IPS DF 6.9 (cell line): ENCODE measurements at places on chromosomes 6 and 20.

DNA sequence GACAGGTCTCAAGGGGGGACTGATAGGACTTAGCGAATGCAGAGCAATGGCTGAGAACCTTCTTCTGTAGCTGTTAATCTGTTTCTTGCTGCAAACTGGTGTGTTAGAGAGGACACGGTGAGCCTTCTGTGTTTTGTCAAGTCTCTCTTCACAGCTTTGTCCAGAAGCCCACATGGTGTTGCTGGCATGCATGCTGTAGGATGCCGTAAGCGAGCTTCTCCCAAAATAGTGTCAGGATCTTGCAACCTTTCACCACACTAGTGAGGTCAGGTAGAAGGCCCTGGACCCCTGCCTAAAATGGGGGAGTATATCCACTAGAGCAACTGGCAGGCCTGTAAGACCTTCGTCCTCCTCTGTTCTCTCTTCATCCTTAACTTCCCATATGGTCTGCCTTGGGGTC lies 51.9 kb upstream of the GLP1R start:
- DNase-seq = no peak

- no peak for DNase-seq
Measured at GRCh38 chr6:166419717-166420116, 37.0 kb upstream of the MPC1 start.

- no peak for DNase-seq
Measured at GRCh38 chr20:23159256-23159946, 73.3 kb upstream of the CD93 start.

DNA sequence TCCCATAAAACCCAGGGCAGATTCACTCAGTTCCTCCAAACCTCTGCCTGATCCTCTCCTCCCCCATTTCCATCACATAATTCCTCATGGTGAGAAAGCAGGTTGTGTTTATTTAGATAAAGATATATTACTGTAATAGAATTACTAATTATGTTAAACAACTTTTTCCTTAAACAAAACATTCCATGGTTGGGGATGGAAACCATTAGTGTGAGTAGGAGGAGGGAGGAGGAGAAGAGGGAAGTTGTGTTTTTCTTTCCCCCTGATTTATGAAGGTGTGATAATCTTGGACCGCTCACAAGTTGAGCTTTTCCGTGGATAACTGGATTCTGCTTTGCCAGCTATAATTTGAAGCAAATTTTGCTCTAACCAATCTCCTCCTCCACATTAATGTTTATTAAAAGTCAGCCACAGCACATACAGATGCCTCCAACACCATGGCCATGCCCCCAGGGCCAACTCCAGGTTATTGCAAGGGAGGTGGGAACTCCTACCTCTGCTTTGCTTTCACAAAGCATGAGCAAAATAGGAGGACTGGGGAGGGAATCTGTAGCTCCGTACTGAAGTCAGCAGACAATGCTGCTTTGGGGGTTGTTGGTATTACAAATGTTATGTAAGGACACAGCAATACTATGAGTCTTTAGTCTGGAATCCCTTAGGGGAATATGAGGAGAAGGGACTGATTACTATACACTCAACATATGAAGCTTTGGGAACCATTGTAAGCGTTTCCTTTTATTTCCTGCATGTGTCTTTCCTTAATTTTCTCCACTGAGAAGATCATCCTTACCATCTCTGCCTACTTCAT lies 542.0 kb downstream of the DHX35 start:
- DNase-seq = no peak

- no peak for DNase-seq
Measured at GRCh38 chr20:47198254-47198671, 158.2 kb downstream of the ZMYND8 start.

DNA sequence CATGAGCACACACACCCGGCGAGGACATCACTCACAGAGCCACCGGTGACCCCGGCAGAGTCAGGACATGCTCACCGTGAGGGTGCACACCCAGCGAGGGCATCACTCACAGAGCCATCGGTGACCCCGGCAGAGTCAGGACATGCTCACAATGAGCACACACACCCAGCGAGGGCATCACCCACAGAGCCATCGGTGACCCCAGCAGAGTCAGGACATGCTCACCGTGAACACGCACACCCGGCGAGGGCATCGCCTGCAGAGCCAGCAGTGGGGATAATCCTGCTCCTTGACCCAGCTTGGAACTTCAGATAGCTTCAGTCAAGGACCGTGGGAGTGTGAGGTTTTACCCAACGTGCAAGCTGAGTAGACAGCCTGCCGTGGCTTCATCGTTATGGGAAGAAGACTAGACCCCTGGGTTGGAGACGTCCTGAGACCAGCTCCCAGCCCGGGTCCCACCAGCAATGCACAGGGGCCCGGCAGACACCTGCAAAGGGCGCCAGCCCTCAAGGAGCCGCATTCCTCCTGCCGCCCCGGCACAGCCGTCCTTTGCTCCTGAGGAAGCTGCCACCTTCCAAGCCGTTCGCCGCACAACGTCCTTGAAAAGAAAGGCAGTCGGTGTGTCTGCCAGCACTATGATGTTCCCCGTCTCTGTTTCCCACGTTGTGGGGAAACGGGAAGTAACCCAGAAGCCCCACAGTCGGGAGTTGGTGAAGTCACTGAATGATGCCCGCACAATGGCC lies 192.3 kb downstream of the DLL1 start:
- no peak for DNase-seq

DNA sequence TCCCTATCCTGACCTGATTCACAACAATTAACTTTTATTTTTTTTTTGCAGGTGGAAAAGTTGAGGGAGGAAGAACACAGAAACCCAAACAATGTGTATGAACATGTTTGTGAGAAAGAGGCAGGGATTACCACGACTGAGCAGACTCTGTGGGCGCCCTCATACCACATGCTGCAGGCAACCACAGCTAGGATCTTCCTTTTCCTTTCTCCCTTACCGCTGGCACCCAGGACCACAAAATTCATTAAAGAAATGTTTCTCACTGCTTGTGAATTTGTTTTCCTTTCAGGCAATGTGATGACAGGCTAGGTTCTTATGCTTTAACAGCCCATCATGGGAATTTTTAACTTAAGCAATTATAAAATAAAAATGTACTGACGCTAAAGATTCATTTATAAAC lies 287.1 kb downstream of the GMDS start:
- no peak for DNase-seq

GRCh38 chr6:72418495-72418894 lies 203.4 kb upstream of the KCNQ5 start:
- no peak for DNase-seq

GRCh38 chr6:23316131-23316530 lies 746.8 kb downstream of the HDGFL1 start:
- DNase-seq = no peak

- DNase-seq = no peak
Measured at GRCh38 chr6:119735530-119735929, 386.0 kb upstream of the MAN1A1 start.

GRCh38 chr6:135066397-135066796 lies 11.8 kb upstream of the HBS1L start:
- no peak for DNase-seq

- DNase-seq = no peak
Measured at GRCh38 chr20:46342451-46343347, 34.4 kb upstream of the CDH22 start.

DNA sequence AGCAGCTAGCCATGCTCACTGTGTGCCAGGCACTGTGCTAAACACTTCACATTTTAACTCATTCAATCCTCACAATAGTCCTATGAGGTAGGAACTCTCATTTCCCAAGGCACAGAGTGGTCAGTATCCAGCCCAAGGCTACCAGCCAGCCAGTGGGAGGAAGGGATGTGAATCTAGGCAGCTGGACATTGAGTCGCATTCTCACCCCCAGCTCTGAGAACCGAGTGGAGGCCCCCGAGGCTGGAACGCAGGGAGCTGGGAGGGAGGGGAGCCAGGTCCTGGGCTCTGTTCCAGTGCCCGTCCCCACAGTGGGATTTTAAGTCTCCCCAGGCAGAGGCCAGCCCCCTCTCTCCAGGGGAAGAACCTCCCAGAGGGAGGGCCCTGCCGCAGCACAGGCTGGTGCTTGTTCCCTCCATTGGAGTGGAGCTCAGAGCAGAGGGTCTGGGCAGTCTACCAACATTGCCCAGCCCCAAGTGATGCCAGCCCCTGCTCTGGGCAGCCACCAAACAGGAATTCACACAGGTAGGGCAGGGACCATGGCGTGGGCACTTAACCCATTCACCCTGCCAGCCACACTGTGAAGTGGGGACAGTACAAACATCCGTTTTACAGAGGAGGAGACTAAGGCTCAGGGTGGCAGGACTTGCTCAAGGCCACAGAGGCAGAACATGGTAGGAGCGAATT lies 131.3 kb downstream of the CEBPB start:
- DNase-seq = no peak

GRCh38 chr20:62242176-62242575 lies 3.9 kb downstream of the OSBPL2 start:
- DNase-seq = no peak

DNA sequence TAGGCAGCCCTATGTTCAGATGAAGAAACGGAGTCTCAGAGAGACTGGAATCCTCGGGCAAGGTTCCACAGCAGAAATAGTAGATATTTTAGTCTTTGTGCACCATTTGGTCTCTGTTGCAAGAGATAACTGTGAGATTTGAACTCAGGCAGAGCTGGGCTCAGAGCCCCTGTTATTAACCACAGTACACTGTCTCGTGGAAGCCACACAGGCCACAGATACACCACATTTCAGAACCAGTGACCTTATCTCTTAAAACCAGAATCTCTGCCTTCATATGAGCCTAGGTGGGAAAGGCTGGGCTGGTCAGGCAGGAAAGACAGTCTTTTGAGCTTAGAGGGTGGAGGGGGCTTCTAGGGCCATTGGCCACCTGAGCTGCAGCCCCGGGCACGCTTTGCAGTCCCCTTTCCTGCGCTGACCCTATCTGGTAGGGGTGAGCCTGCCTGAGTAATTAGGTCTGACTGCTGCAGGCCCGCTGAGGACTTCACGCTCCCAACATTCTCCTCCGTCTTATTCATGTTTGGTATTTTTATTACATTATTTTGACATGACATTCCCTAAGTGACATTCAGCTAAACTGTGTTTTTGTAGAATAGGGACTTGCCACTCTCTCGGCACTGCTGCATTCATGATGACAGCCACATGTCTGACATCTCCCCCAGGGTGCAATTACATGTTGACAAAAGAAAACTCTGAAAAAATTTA lies 71.1 kb downstream of the KCNB1 start:
- DNase-seq = no peak

DNA sequence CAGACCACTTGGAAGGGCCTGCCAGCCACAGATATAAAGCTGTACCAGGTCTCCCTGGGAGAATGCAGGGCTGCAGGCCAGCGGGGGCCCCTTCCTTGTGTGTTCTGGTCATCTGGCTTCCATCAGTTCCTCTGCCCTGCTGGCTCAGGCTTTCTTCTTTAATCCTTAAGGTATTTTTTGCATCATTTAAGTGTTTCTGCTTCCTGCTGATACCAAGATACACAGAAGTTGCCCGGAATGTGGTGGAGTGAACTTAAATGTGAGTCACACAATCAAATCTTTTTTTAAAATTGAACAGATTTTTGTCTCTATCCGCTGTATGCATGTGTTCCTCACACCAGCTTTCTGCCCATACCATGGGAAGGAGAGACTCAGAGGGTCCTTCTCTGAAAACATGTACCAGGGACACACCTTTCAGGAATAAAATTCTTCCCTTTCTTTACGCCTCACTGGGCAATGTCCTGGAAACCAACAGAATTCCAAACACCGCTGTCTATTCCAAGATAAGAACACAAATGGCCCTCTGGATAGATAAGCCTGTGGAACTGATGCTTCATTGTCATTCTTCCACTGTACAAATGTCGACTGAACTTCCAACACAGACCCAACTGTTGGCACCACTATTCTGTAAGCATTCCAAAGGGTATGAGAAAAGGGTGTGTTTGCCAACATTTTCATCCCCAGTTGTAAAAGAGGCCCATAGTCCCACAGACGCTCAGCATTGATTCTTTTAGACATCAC lies 206.2 kb upstream of the MYLIP start:
- DNase-seq = no peak

DNA sequence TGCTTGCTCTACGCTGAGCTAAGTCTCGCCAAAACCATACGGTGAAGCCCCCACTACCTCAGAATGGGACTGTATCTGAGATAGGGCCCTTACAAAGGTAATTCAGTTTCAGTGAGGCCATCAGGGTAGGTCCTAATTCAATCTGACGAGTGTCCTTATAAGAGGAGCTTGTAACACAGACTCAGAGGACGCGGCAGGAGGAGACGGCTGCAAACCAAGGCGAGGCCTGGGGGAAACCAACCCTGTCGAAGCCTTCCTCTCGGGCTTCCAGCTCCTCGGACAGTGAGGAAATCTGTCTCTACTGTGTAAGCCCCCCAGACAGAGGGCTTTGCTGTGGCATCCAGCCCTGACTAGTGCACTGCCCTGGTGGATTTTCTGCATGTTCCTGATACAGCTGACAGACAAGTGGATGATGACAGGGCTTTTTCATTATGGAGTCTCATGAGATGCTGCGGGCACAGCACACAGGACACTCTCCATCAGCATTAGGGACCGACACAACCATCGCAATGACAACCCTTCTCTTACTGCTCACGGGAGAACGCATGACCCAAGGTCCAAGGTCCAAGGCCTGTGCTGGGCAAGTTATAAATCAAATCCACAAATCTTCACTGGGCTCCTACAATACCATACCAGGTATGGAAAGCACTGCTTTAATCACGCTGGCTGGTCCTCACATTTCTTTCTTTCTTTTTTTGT lies 48.2 kb downstream of the SSR1 start:
- no peak for DNase-seq

DNA sequence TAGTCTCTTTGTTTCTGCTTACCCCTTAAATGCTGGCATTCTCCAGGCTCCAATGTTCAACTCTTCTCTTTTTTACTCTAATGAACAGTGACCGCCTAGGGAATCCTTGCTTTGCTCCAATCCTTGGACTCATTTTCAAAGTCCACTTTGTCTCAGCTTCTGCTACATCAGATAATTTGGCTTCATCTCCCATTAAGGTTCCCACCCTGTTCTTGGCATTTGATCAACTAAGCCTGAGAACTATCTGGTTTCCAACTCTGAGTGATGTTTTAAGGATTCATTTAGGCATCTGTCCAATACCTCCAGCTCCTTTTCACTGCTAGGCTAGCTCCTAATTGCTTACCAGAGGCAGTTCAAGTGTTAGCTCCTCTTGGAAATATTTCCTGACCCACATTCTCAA lies 64.9 kb downstream of the ME1 start:
- no peak for DNase-seq

DNA sequence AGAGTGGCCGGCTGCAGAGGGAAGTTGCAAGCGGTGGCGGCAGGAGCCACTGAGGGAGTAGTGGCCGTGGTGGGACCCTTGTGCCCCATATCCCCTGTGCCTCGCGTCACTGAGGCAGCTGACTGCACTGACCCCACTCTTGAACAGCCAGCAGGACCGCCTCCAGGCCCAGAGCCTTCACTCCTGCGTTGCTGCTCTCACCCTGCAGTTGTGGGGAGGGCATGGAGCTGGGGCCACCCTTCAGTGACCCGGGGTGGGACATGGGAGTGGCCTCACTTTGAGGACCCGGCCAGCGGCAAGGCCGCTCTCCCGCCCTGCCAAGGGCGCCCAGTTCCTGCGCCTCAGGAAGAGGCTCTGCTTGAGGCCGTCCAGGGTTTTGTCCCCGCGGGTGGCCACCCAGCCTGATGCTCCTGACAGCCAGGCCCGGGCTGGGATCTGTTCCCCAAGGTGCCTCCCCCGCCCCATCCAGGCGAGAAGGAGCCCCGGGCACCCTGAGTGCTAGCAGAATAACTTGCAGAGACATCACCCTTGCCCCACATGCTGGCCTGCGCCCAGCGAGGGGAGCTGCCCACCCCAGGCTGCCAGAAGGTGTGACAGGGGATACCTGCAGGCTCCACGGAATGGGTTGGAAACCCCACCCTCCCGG lies 44.4 kb downstream of the HLA-DRA start:
- DNase-seq = no peak
